ENCODE measurements at places on chromosomes 3 and 15. TPM values are rescaled to one million over a fixed set of nuclear protein-coding genes. Genes with fewer than 3 reads are reported as not detected.

Gene ARPP21
- not detected for total RNA-seq

Gene MRAS
- 29.1 TPM for total RNA-seq

Gene ANKUB1
- not detected for total RNA-seq

Gene ZNF660
- total RNA-seq, result 2.1 TPM
